ENCODE measurements at places on chromosomes 7 and 10.
A peak's percentile ranks its signal among the peaks of the same experiment; 100 is the strongest.

- DNase-seq: peak; percentile 62
Measured at GRCh38 chr10:94299417-94299816, 63.3 kb downstream of the NOC3L start.

GRCh38 chr10:132335189-132336063, 3.4 kb downstream of the LRRC27 start:
- no peak for DNase-seq

DNA sequence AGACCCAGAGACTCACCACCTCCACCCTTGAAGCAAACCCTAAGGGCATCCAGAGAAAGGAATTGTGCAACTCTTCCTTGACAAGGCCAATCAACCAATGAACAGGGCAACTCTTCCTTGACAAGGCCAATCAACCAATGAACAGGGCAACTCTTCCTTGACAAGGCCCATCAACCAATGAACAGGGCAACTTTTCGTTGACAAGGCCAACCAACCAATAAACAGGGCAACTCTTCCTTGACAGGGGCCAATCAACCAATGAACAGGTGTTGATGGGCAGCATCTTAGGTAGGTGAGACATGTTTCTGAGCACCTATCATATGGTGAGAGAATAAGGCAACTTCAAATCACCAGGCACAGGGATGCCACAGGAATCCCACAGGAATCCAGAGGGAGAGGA, 181.5 kb upstream of the RNF32 start:
- peak; percentile 15 for DNase-seq

DNA sequence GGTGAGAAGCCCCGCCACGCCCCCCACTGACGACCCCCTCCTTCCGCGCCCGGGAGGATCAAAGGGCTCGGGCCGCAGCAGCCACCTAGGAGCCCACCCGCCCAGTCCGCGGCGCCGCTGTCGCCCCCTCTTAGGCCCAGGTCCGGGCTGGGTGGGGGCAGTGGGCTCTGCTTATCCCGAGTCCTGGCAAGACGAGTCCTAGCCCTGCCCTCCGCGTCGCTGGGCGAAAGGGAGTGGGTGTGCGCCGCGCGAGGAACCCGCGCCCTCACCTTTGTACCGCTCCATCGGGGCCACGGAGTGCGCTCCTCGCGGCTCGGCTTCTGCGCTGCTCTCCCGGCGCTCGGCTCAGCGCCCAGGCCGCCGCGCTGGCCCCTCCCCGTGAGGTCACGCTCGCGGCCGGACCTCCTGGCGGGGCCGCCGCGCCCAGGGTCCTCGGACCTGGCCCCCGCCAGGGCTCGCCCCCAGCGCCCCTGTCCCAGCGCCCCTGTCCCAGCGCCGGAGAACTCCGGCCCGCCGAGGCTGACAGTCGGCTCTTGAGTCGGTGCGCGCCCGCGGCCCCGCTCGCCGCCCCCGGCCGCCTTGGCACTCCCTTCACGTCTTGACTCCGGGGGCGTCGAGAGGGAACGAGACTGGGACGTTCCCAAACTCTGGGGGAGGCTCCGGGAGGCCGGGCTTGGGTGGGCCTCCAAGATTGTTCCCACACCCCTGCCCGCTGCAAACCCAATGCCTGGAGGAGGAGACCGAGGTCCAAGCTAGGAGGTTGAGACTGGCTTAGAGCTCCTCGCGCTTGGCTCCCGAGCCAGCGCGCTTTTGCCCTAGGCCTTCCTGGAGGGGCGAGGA, at the start of gene AFAP1L2:
TSS of gene AFAP1L2 (minus strand) at position 332 of the 840 bp plus-strand sequence. CDS start at position 285, 47 bp downstream.
- DNase-seq: peak; percentile 75

DNA sequence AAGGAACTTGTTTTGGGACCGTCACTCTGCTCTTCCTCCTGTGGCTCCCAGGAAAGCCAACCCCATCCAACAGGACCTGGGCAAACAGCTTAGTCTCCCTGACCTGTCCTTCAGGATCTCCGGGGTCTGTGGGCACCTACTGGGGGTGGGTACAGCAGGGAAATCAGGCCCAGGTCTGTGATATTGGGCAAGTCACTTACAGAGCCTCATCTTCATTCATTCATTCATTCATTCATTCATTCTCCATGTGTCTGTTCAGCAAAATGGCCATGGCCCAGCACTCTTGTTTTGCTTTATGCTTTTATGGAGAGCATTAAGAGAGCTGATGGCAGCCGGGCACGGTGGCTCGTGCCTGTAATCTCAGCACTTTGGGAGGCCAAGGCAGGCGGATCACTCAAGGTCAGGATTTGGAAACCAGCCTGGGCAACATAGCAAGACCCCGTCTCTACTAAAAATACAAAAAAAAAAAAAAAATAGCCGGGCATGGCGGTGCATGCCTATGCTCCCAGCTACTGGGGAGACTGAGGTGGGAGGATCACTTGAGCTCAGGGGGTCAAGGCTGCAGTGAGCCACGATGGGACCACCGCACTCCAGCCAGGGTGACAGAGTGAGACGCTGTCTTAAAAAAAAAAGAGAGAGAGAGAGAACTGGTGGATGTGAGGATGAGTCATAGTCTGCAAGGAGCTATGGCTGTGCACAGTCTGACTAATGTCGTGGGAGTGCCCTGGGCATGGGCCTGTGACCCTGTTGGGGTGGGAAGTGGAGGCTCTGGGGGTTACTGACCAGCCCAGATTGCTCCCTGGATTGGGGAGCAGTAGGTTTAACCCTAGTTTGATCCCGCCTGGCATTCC, 54.3 kb downstream of the CLIP2 start:
- DNase-seq: peak; percentile 85

DNA sequence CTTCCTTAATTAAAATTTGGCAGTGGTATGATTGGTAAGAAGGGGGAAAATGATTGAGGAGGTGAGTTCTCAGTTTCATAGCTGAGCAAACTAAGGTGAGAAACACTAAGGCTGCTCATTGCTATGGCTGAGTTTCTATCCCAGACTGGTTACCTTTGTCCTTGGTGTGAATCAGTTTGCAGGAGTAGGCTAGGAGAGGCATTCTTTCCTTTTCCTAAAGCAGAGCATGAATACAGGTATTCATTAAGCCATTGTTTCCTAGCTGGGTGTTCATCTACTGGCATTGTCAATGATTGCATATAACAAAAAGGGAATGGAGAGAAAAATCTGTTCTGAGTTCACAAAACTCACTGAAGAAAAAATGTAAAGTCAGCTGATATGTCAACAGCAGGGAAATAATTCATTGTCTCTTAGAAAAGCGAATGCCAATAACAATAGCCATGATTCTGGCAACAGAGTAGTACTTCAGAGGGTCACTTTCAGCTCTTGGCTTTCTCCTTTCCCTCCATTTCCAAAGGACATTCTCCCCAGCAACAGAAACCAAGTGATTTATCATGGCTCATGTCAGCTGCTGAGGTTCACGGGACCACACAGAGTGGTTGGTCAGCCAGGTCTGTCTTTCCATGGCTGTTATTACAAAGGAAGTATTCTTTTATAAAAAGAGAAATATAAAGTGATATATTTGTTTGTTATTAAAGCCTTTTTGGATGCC, 234.0 kb downstream of the BICC1 start:
- DNase-seq: no peak

DNA sequence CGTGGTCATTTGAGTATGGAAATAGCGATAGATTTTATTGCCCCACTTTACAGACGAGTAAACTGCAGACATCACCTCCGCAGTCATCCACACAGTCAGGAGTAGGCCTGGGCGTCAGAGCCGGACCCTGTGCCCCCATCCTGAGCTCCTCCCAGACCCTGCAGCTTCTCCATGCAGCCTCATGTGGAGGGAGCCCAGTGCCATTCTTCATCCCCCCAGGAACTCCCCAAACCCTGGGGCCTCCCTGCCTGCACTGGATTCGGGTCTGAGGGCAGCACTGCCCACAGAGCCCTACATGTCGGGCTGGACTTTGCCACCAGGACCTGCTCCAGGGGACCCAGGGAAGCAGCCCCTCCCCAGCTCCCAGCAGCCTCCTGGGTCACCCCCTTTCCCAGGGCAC, 100.8 kb downstream of the MKI67 start:
- peak; percentile 46 for DNase-seq

DNA sequence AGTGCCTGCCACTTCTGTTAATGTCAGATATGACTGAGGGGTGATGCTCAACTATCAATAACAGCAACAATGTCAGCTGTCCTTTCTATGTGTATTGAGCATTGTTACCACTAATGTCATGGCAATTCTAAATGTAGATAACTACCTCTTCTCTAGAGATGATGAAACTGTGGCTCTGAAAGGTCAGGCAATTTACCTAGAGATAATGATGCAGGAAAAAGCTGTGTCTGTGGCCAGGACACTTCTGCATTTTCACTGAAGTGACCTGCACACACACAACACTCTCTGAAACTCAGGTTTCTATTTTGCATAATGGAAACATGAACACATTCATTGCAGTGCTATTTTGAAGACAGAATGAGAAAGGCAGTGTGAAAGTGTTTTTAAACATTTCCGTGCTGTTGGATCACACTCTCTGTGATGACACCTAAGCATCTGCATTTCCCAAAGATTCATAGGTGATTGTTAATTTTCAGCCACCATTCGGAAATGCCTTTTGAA, 148.2 kb downstream of the KCND2 start:
- no peak for DNase-seq

- DNase-seq: no peak
Measured at GRCh38 chr7:85520175-85520574, 333.3 kb upstream of the SEMA3D start.

Measured in islet precursor cell (in vitro differentiated cells).